AG20443 (cell line): ENCODE measurements at places on chromosomes 7 and 10.
A peak's percentile ranks its signal among the peaks of the same experiment; 100 is the strongest.

- no peak for DNase-seq
Observed at GRCh38 chr10:43754569-43755260, 106.0 kb upstream of the ZNF32 start.

GRCh38 chr7:93453262-93453661 is 121.3 kb downstream of the CALCR start:
- DNase-seq, result no peak

GRCh38 chr7:139079861-139080260 is 29.7 kb downstream of the ZC3HAV1 start:
- DNase-seq, result no peak

GRCh38 chr10:53536322-53536721 is 763.7 kb upstream of the MBL2 start:
- DNase-seq, result no peak

DNA sequence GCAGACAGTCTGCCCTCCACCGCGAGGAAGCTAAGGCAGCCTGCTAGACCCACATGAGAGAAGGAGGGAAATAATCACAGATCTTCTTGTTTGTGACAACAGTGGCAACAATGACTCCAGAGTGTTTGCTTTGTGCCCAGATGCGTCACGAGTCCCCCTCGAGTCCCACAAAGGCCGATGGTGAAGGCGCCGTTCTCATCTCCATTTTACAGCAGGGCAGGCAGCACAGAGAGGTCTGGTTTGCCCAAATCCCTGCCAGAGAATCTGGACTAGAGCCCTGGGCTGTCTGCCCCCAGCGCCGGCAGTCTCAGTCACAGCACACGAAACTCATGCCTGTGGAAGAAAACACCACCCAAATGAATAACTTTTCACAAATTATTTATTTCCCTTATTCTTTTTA is 38.1 kb downstream of the KIAA1549 start:
- no peak for DNase-seq

GRCh38 chr7:96236198-96237039 is 85.5 kb downstream of the SLC25A13 start:
- peak; percentile 40 for DNase-seq

GRCh38 chr7:46812101-46812675 is 769.7 kb downstream of the TNS3 start:
- peak; percentile 46 for DNase-seq

DNA sequence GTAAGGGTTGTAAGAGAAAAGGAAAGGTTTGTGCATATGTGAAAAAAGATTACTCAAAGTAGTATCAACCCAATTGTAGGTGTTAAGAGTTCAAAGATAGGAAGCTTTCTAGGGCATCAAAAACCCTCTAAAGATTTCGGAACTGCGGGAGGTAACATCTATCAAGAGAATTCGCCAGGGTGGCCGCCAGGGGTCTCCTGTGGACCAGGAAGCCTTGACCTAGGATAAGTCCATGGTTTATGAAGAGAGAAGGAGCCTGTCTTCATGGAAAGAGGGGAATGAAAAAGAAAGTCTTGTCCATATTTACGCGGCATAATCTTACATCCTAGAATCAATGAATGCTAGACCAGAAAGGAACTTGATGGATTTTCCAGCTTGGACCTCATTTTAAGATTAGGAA is 140.7 kb upstream of the CALCR start:
- DNase-seq, result peak; percentile 53

GRCh38 chr7:51265066-51265907 is 51.3 kb downstream of the COBL start:
- DNase-seq, result no peak

DNA sequence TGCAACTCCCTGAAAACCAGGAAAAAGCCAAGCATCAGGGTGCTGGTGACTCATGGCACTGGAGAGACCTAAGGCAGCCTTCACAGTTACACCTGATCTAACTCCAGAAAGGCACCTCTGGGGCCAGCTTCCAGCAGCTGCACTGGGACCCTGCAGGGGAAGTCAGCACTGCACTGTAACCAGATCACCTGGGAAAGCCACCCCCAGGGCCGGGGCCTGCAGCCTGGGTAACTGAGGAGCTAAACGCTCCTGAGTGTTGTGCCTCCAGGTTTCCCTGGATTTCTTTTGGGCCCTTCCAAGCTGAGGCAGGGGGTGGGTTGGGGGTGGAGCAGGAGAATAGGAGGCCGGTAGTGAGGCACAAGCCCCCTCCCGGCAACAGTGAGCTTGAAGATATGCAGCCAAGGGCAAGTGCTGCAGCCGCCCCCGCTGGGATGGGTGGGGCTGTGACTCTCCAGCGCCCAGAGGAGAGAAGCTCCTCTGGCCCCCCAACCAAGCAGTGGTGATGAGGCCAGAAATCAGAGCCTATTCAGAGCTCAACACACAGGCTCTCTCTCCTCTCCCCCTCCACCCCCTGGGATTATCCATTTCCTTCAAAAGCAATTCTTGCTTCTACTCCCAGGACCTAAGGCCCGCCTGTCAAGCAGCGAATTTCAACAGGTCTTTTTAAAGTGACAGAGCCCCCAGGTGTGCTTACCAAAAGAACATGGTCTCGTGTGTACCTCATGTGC is 2.6 kb downstream of the CXCL12 start:
- peak; percentile 46 for DNase-seq

- DNase-seq, result no peak
Observed at GRCh38 chr10:75441196-75441595, 9.8 kb downstream of the LRMDA start.

GRCh38 chr7:96244992-96245292 is 77.0 kb downstream of the SLC25A13 start:
- DNase-seq, result no peak

- peak; percentile 60 for DNase-seq
Observed at GRCh38 chr10:69846293-69846921, 44.7 kb downstream of the COL13A1 start.

- no peak for DNase-seq
Observed at GRCh38 chr10:83724471-83725241, 414.7 kb upstream of the GHITM start.

GRCh38 chr7:7765422-7765821 is 47.0 kb upstream of the RPA3 start:
- DNase-seq, result no peak

DNA sequence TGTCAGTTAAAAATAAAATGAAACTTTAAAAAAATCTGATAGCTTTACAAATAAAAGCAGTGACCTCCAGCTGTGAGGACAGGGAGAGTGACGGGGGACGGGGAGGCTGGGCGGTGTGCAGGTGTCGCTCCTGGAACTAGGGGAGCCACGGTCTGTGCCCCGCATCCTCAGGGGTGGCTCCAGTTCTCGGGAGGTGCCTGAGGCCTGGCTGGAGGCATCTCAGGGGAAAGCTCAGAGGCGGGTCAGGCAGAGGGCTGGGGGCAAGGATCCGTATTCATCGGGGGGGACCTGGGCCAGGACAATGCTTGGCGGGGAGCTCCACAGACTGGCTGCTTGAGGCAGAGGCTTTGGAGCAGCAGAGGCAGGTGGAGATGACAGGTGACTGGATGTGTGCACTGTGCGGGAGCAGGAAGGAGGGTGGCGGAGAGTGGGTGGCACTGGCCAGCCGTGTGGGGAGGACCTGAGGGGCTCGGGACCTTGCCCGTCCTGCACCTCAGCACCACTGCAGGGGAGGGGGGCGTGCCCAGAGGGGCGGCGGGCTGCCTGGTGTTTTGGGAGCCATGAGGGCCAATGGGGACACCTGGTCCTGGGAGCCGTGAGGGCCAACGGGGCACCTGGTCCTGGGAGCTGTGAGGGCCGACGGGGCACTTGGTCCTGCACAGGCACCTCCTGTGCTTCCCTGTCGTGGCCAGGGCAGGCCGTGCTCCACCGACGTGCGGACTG is 13.2 kb downstream of the PWWP2B start:
- no peak for DNase-seq

DNA sequence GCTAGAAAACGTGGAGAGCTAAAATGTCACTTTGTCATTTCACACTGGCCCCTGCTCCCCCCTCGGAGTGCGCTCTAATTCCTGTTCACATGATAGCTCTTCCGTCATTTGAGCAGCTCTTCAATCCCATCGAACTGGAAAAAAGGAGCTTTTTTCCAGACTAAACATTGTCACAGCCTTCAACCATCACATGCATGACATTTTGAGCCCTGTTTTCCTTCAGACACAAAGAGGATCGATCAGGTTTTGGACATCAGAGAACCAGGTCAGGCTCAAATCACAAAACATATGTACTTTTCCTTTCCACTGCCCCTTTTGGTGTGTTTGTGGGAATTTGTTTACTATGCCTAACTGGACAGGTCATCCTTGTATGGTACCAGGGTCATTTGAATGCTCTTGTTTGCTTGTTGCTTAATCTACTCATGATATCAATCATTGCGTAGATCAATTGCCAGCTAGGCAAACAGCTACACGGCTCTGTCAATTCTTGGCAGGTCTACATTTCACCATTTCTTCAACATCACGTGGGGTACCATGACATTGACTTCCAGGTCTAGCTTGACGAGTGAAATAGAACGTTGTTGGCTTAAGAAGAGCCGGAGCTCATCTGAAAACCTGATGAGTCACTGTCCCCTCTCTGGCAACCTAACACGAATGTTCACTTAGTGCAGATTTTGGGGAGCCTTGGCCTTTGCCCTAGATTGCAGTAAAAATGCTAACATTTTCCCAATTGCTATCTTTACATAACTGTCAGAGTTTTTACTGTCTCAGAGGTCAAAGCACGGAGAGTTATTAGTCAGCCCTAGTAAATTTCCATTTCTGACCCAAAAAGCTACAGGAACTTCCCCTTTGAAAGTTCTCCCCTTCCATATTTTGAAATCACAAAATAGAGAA is 87.3 kb downstream of the LYZL2 start:
- DNase-seq, result no peak

DNA sequence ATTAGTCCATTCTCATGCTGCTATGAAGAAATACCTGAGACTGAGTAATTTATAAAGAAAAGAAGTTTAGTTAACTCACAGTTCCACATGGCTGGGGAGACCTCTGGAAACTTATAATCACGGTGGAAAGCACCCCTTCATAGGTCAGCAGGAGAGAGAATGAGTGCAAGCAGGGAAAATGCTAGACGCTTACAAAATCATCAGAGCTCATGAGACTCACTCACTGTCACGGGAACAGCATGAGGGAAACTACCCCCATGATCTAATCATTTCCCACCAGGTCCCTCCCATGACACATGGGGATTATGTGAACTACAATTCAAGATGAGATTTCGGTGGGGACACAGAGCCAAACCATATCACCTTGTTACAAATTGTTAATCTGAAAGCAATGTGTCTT is 15.8 kb downstream of the TAS2R39 start:
- DNase-seq, result no peak

DNA sequence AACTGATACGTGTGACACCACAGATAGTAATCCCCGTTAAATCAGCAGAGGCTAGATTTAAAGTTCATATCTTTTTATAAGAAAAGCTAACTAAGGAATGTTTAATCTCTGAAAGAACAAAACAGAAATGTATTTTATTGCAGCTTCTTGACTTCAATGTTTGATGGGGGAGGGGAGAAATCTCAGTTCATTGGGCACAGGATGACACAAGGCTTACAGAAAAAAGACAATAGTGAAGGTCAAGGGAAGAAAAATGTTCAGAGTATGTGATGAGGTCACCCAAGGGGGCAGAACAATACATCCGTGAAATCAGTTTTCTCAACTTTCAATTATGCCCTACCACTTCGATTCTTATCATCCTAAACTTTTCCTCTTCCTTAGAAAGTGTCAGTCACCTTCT is 102.9 kb downstream of the ELAPOR2 start:
- no peak for DNase-seq

- DNase-seq, result no peak
Observed at GRCh38 chr7:91519241-91520158, 255.3 kb downstream of the FZD1 start.
